ENCODE measurements at places on chromosomes 1 and 21.
A peak's percentile ranks its signal among the peaks of the same experiment; 100 is the strongest.

- DNase-seq, result no peak
Measured at GRCh38 chr1:3022976-3023375, 1.7 kb downstream of the ACTRT2 start.

- no peak for DNase-seq
Measured at GRCh38 chr21:43298546-43299440, 128.1 kb downstream of the SIK1 start.

DNA sequence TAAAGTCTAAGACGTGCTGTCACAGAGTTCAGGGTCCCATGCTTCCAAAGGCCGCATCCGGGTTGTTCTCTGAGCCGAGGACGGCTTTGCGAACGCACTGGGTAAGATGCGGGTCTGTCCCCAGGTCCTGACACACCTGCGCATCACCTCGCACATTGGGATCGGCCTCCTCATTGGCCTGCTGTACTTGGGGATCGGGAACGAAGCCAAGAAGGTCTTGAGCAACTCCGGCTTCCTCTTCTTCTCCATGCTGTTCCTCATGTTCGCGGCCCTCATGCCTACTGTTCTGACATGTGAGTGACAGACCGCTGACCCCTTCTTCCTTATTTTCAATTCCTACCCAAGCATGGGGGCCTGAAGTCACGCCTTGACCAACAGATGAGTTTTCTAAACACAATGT is 25.3 kb downstream of the TFF3 start:
- DNase-seq, result no peak

DNA sequence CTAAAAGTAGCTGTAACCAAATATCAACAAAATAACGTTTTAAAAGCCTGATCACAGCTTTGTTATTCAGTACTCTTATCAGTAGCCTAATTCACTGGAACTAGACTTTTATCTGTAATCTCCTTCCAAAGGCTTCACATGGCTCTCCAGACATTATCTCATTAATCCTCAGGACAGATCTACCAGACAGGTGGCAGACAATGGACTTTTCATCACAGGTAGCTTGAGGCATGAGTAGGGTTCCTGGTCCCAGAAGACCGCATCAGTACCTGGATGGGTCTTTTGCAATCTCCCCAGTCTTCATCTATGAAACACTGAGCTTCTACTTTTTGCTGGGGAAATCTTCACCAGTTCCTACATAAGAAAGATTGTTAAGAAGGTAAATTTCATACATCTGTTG is 132.2 kb upstream of the FOXD3 start:
- DNase-seq, result no peak

GRCh38 chr1:199746666-199747384 is 280.7 kb upstream of the NR5A2 start:
- DNase-seq, result no peak

- no peak for DNase-seq
Measured at GRCh38 chr1:59223989-59224634, 72.8 kb upstream of the FGGY start.

- DNase-seq, result no peak
Measured at GRCh38 chr21:27683292-27683691, 716.4 kb upstream of the ADAMTS5 start.

- DNase-seq, result no peak
Measured at GRCh38 chr1:152189657-152190442, 30.8 kb upstream of the RPTN start.

GRCh38 chr1:203130358-203130985 is 2.9 kb downstream of the ADORA1 start:
- DNase-seq, result no peak

- DNase-seq, result no peak
Measured at GRCh38 chr1:38454749-38455441, 404.7 kb downstream of the RRAGC start.

DNA sequence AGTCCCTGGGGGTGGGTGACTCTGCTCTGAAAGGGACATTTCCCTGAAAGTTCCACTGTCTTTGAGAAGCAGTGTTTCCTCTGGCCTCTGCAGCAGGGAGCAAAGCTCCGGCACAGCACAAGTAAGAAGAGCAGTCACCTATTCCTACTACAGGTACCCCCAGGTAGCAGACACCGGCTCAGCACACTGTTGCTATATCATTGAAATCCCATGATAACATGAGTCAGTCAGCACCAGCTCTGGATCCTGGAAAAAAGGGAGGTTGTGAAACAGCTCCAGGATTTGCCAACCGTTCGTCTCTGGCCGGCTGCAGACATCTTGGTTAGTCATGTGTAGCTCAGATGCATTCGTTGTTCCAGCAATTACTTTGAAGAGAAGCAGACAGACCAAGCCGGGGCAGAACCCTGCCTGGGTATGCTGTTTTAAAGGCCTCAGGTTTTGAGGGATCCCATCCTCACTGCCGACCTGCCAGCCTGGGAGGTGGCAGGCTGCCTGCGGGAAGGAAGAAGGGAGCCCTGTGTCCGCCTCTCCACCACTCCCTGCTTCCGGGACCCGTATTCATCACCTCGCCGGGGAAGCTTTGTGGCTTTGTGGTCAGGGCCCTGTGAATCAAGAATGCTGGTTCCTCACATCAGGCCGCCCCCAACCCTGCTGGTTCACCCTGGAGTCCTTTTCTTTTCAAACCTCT is 139.2 kb downstream of the CLIC6 start:
- no peak for DNase-seq

- DNase-seq, result no peak
Measured at GRCh38 chr1:35001743-35002142, 16.6 kb upstream of the TMEM35B start.

GRCh38 chr1:41476807-41477361 is 7.6 kb downstream of the EDN2 start:
- DNase-seq, result no peak

DNA sequence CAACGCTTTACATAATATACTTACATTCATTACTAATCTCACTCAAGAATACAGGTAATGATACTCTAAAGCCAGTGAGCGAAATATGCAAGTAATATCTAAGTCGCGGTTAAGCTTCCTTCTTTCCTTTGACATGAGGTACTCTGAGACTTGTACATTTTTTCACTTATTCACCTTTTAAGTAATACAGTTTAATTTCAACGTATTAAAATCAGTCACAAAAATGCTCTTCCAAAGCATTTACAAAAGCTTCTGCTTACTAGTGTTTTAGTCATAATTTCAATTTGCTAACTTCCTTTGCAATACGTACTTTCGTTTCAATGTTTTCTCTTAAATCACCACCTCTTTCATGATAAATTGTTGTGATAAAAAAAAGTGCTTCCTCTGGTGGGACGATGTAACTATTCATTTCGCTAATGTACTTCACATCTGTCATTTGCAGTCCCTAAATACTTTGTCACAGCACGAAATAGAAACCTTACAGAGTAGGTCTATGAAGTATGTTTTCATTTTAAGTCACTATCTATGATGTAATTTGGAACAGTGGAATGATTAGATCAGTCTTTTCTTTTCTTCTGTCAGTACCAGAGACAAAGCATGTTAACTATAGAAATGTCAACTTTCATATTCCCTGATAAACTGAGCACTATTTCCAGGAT is 34.0 kb upstream of the ADGRL4 start:
- no peak for DNase-seq

GRCh38 chr1:194503209-194503608 is 1316.8 kb upstream of the B3GALT2 start:
- DNase-seq, result no peak

DNA sequence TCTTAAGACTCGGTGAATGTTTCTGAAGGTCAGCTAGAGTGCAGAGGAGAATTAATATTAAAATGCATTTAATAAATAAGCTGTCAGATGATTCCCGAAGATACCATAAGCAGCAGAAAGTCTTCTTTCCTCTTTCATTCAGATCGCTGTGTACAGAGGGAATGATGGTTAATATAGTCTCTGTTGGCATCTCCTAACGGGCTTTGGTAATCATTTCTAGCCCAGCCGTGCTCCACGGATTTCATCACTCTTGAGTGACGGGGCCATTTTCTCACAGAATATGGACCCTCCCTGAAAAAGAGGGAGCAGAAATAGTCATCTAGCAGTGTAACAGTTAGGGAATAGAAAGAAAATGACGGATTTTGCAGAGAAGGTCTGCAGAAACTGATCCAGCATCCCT is 103.1 kb downstream of the ST6GALNAC3 start:
- DNase-seq, result no peak

DNA sequence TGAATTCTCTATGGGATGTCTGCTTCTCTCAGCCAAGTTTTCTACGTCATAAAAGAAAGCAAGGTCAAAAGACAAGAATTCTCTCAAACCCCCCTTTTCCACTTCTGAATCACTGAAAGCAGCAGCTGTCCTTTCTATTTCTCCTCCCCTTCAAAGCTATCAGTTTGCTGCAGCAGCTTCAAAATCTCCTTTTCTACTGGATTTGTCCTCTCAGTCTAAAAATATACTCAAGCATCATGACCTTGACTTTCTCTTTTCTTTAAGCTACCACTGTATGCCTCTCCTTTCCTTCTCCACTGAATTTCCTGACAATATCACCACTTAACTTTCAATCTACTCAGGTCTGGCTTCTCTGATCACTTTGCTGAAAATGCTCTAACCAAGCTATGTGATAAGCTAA is 1.9 kb downstream of the WDR64 start:
- DNase-seq, result no peak

DNA sequence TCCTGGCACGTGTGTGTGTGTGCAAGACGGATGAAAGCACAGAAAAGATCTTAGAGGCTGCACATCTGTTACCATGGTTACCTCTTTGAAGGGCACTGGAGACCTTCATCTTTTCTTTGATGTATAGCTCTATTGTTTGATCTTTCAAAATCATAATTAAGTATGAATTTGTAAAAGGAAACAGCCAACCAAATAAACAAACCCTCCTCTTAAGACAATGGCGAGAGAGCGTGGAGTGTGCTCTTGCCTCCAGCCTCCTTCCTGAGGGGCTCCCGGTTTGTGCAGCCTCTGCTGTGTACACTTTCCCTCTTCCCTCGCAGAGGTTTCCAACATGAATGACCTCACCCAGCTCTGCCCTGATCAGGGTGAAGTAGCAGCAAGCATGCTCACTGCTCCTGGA is 27.9 kb downstream of the CACNA1S start:
- DNase-seq, result peak; percentile 37

DNA sequence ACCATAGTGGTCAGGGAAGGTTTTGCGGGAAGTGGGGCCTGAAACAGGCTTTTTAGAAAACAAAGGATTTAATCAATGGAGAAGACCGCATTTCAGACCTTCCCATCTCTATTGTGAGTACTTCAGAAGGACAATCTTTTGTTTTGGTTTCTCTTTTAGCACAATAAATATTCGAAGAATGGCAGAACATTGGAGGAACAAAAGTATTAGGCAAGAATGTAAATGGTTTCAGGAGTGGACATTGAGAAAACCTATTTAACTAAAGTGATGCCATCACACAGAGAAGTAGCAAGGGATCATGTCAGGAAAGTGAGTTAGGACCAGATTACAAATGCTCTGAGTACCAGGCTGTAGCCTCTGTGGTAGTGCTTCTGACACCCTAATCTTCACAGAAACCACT is 26.8 kb upstream of the UBE2U start:
- no peak for DNase-seq

DNA sequence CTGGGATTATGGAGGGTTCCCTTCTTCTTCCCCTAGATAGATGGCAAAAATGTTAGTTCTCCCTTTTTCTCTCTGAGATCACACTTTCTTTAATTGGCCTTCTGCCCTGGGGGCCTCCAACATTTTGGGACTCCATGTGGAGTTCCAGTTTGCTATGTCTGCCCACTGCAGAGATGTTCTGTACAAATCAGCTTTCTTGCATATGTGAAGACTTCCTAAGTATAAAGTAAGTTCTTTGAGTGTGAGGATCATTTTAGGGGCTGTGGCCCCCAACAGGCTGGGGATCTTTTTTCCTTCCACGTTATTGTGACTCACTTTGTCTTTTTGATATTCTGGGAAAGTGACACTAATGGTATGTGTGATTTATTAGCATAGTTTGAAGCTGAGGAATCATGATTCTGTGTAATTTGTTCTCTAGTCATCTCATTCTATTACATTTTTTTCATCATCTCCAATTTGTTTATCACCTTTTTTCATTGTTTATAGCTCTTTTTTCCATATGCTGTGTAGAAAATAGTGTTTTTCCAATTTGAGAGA is 48.2 kb downstream of the HHAT start:
- DNase-seq, result no peak

- no peak for DNase-seq
Measured at GRCh38 chr1:179264507-179264906, 29.1 kb upstream of the SOAT1 start.

GRCh38 chr1:11700601-11701467 is 9.3 kb downstream of the DRAXIN start:
- no peak for DNase-seq

- DNase-seq, result no peak
Measured at GRCh38 chr21:32844653-32845436, 73.3 kb upstream of the PAXBP1 start.

- no peak for DNase-seq
Measured at GRCh38 chr1:32122151-32122550, 14.3 kb downstream of the KPNA6 start.

- no peak for DNase-seq
Measured at GRCh38 chr1:247434005-247434404, 18.0 kb downstream of the NLRP3 start.

DNA sequence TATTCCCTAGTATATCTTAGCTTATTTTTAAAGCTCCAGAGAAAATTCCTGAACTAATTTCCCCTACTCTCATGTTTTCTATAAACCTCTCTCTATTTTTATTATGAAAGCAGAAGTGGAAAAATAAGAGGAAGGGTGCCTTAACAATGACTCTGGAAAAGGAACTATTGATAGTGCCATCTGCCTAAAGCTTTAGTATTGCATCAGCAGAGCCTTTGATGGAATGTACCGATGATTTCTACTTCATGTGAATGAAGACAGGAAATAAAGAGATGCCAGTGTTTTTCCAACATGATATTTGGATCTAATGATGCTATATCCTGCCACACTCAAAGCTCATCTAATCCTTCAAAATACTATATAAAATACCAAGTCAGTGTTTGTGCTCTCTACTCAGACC is 35.1 kb downstream of the TNFSF18 start:
- DNase-seq, result no peak

GRCh38 chr1:230067871-230068620 is 1.0 kb downstream of the GALNT2 start:
- no peak for DNase-seq

- DNase-seq, result no peak
Measured at GRCh38 chr1:213938776-213939175, 49.0 kb upstream of the PROX1 start.

DNA sequence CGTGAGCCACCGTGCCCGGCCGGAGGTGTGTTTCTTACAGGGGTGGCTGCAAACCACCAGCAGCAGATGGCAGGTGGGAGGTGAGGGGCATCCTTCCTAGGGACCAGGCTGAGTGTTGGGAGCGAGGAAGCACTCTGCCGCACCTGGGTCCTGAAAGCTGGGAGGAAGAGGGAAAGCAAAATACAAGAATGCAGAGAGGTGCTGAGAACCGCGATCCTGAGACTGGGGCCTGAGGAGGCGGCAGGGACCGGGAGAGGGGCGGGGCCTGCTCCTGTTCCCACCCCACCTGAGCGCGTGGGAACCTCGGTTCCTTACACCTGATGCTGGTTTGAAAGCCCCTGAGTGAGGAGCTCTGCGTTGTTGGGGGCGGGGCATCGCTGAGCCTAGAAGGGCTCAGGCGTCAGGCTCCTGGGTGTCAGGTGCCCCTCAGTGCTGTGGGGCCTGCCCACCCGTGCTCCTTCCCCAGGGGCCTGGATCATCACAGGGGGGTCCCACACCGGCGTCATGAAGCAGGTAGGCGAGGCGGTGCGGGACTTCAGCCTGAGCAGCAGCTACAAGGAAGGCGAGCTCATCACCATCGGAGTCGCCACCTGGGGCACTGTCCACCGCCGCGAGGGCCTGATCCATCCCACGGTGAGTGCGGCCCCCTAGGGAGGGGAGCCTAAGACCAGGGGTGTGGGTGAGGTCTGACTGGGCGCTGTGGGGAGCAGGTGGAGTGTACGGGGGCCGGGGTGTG is 15.5 kb downstream of the TRPM2 start:
- no peak for DNase-seq

All from NCI-H1436 treated with DMSO at 0.1 percent for 48 hours (cell line).